Naive thymus-derived CD4-positive, alpha-beta T cell (primary cell): ENCODE measurements at places on chromosomes 13 and 19. TPM values are rescaled to one million over a fixed set of nuclear protein-coding genes. Genes with fewer than 3 reads are reported as not detected.

The LRFN3 gene
- polyA plus RNA-seq: 1.2 TPM

DNA sequence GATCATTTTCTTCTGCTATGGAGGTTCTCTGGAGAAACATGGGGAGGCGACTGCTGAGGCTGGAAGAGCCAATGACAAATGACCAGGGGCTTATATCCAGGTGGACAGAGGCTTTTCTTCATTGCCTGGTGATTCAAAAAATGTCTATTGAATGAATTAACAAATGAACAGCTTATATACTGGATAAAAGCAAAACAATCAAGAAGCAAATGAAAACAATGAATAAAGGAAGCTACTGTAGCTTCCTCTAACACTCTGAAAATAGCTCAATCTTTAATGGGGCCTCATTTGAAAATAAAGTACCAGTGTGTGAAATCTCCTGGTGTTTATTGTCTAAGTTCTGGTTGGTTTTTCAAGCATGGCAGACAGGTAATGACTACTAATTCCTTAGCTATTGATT, 167.5 kb upstream of the TMTC4 start:
- no peaks in the 10 kb centered on the region for H3K36me3 ChIP-seq
- DNase-seq: no peak
- H3K4me1 ChIP-seq: no peaks in the 10 kb centered on the region
- H3K27me3 ChIP-seq: no peaks in the 10 kb centered on the region

DNA sequence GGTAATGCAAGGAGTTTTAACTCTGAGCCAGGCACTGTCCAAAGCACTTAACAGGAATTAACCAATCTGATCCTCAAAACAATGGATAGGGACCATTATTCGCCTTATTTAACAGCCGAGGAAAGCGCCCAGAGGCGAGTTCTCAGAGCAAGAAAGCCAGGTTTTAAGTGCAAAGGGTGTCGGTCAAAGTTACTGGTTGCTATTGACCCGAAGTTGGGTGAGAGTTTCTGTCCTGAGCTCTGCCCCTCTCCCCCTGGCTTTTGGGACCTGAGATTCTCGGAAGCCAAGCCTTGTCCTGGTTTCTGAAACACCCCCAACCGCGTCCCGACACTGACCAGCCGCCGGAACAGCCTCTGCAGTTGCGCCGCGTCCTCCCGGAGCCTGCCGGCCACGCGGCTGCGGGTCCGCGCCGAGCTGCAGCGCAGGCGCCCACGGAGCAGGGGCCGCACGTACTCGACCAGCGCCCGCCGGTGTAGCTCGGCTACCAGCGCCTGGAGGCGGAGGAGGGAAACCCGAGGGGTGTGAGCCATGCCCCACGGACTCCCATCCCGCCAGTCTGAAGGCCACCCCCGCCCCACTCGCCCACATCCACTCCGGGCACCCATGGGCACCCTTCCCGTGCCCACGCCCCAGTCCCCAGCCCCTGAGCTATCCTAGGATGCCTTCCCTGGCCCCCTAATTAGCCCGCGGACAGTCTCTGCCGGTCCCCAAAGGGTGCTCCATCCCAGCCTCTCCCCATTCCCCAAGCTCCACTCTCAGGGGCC, 27.8 kb downstream of the EXOC3L2 start:
- H3K27me3 ChIP-seq: no peaks in the 10 kb centered on the region
- DNase-seq: no peak
- no peak overlapping the region for H3K27ac ChIP-seq

- no peaks in the 10 kb centered on the region for H3K27me3 ChIP-seq
- DNase-seq: no peak
- peak overlapping the region; percentile 63 for H3K4me3 ChIP-seq
- peak overlapping the region; percentile 97 for H3K27ac ChIP-seq
Measured at GRCh38 chr13:41461527-41462139, 4.3 kb downstream of the RGCC start.

- no peak overlapping the region for H3K27ac ChIP-seq
- no peak overlapping the region for H3K4me3 ChIP-seq
- H3K27me3 ChIP-seq: no peaks in the 10 kb centered on the region
- DNase-seq: no peak
- peaks cover 50% of the 10 kb centered on the region for H3K4me1 ChIP-seq
- H3K36me3 ChIP-seq: no peaks in the 10 kb centered on the region
Measured at GRCh38 chr19:19594381-19594780, 24.1 kb downstream of the PBX4 start.

DNA sequence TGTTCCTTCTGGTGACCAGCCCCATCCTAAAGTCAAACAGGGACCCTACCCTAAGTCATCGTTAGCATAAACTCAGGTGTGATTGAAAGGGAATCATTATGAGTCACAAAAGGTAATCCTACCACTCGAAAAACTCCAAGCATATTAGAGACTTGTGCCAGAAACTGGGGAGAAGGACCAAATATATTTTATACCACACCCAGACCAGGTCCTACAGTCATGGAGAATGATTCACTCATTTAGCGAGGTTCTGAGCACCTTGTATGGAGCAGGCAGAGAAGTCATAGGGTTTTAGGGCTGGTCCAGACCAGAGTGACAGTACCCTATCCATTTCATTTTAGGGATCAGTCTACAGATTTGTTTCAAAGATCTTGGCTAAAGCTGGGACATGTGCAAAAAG, 149.5 kb downstream of the SLC7A1 start:
- no peaks in the 10 kb centered on the region for H3K4me1 ChIP-seq
- no peaks in the 10 kb centered on the region for H3K27me3 ChIP-seq
- no peak for DNase-seq
- H3K4me3 ChIP-seq: no peak overlapping the region

DNA sequence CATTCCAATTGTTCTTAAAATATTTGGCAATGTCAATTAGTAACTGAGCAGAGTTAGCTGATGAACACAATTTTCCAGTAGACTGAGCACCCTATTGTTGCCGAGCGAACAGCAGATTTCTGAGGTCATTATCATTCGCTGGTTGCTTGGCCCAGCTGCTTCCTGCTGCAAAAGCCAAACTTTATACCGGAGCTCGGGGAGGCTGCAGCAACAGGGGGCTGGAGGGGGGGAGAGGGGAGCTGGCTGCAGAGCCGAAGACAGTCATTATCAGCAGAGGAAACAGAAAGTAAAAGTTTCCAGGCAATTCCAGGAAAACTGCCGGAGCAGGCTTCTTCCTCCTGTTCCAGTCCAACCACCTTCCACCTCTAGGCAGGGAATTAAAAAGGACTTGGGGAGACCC, 77.9 kb downstream of the ZNF536 start:
- H3K4me1 ChIP-seq: no peaks in the 10 kb centered on the region
- no peak overlapping the region for H3K27ac ChIP-seq
- H3K36me3 ChIP-seq: no peaks in the 10 kb centered on the region
- H3K27me3 ChIP-seq: no peaks in the 10 kb centered on the region
- DNase-seq: no peak

- H3K4me1 ChIP-seq: no peaks in the 10 kb centered on the region
- DNase-seq: no peak
- H3K4me3 ChIP-seq: no peak overlapping the region
Measured at GRCh38 chr13:77544758-77545338, 9.3 kb downstream of the SCEL start.

DNA sequence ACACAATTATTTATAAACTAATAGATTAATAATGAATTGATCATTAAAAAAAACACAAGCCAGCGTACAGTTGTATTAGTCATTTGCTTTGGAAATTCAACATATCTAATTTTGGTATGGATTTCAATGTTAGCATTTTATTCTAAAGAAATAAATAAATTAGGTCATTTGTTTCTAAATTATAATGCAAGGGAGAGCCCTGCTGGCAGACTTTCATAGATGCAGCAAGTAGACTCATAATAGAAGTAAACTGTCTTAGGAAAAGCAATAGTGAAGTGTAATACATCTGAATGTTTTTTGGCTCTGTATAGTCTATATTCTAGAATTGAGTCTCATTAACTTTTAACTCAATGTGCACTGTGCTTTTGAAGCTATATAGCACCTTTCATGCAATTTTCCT, 982.4 kb upstream of the MIR17HG start:
- no peak overlapping the region for H3K4me3 ChIP-seq
- H3K36me3 ChIP-seq: no peaks in the 10 kb centered on the region
- H3K27ac ChIP-seq: no peak overlapping the region

DNA sequence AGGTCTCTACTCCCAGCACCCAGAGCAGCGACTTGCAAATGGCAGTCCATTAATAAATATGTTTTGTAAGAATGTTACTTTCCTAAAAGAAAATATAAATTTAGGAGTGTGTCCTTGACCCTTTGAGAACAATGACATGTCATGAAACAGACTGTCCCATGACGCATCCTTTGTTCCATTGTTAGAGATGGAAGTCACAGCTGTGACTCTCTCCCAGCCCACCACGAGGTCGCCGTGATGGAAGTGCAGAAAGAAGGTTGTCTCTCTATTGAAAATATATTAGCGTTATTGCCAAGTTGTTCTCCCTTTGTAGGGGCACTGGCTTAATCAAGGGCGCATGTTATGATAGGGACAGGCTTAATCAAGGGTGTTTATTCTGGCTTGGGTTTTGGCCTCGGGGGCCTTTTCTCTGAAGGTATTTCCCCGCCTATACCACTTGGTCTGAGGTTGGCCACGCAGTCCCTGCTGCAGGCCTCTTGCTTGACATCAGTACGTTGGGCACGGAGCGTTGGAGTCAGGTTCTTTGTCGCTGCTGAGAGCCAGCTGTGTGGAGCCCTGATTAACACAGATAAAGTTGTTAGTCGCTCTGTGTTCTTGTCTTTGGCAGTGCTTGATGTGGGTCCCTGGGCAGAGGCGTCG, 126.7 kb upstream of the ZNF536 start:
- no peak overlapping the region for H3K4me3 ChIP-seq
- DNase-seq: no peak
- H3K27ac ChIP-seq: no peak overlapping the region
- H3K36me3 ChIP-seq: no peaks in the 10 kb centered on the region
- no peaks in the 10 kb centered on the region for H3K4me1 ChIP-seq

DNA sequence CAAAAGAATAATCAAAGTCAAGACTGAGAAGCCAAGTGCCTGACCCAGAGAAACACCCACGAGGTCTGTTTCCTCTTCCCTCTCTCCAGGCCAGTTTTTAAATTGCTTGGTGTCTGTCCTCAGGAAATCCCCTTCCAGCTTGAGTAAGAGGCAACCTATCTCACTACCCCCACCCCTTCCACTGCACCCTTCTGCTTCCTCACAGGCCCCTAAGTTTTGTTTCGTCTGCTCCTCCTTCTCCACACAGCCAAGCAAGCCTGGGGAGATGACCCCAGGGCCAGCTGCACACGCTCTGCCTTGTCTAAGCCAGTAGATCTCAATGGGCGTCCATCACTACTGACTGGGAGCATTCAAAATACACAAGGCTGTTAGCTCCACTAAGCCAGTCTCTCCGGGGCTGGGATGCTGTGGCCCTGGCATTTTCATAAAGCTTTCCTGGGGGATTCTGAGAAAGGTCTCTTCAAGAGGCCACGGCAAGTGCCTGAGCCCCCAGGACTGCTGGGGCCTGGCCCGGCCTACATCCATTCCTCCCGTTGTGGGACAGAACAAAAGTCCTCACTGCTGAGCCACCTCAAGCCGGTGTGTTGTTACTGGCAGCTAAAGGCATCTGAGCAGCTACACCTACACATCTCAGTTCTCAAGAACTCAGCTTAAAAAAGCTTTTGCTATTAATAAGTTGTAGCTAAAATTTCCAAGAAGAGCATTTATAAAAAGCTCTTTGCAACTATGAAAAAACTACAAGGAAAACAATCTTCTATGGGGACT, 14.9 kb upstream of the IL4I1 start:
- H3K27me3 ChIP-seq: no peaks in the 10 kb centered on the region
- H3K36me3 ChIP-seq: no peaks in the 10 kb centered on the region
- H3K4me1 ChIP-seq: no peaks in the 10 kb centered on the region

GRCh38 chr13:31859571-31859970, 120.2 kb downstream of the RXFP2 start:
- no peaks in the 10 kb centered on the region for H3K4me1 ChIP-seq
- H3K27ac ChIP-seq: no peak overlapping the region
- H3K27me3 ChIP-seq: no peaks in the 10 kb centered on the region
- no peaks in the 10 kb centered on the region for H3K36me3 ChIP-seq
- H3K4me3 ChIP-seq: no peak overlapping the region
- DNase-seq: no peak

GRCh38 chr13:77715233-77715891, 17.9 kb downstream of the SLAIN1 start:
- DNase-seq: no peak
- no peak overlapping the region for H3K4me3 ChIP-seq
- no peaks in the 10 kb centered on the region for H3K36me3 ChIP-seq
- no peak overlapping the region for H3K27ac ChIP-seq
- no peaks in the 10 kb centered on the region for H3K4me1 ChIP-seq

DNA sequence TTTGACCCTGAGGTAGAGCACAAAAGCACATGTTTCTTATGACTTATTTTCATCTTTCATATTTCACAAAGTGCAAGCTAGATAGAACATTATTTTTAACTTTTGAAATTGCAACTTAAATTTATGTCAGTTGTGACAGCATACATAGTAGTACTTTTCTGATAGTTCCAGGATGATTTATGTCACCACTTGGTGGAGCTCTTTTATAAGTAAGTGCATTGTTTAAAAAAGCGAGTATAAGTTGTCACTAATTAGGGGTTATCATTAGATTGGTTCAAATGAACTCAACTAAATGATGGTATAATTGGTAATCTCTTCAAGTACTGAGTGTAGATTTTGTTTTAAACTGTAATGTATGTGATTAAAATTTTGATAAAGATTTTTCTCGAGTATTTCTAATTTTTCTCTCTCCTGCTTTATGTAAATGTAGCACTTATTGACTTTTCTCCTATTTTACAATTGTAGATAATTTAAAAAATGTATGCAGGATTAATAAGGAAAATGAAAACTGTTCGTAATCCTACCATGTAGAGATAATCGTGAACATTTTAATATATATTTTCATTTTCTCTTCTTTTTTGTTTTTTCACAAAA, 31.1 kb downstream of the RB1 start:
- H3K36me3 ChIP-seq: no peaks in the 10 kb centered on the region
- H3K4me3 ChIP-seq: no peak overlapping the region
- no peaks in the 10 kb centered on the region for H3K27me3 ChIP-seq
- DNase-seq: peak; percentile 44

DNA sequence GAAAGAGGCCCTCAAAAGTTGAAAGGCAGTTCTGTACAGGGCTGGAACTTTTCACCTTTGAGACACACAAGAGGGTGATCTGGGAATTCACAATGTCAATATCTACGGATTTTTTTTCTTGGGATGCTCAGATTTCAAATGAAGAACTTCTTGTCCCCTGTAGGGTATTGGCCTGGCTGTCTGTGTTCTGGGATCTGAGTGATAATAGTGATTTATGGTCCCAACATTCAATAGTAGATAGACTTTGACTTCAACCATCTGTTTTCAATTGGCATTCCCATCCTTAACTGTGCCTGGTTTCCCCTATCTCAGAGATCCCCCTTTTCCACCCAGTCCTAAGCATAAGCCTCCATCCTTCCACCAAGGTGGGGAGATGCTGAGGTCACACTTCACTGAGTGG, 274.1 kb downstream of the COG6 start:
- H3K27me3 ChIP-seq: no peaks in the 10 kb centered on the region
- H3K4me3 ChIP-seq: no peak overlapping the region
- no peaks in the 10 kb centered on the region for H3K36me3 ChIP-seq
- H3K27ac ChIP-seq: no peak overlapping the region
- no peaks in the 10 kb centered on the region for H3K4me1 ChIP-seq

- H3K36me3 ChIP-seq: no peaks in the 10 kb centered on the region
- H3K4me1 ChIP-seq: peaks cover 17% of the 10 kb centered on the region
- H3K4me3 ChIP-seq: no peak overlapping the region
- H3K27me3 ChIP-seq: peaks cover 2% of the 10 kb centered on the region
- peak overlapping the region; percentile 38 for H3K27ac ChIP-seq
Measured at GRCh38 chr19:996051-996838, 4.0 kb upstream of the GRIN3B start.

- H3K4me3 ChIP-seq: peak overlapping the region; percentile 83
- H3K4me1 ChIP-seq: peaks cover 28% of the 10 kb centered on the region
- H3K27me3 ChIP-seq: no peaks in the 10 kb centered on the region
- peaks cover 4% of the 10 kb centered on the region for H3K36me3 ChIP-seq
- H3K27ac ChIP-seq: peak overlapping the region; percentile 83
- DNase-seq: no peak
Measured at GRCh38 chr19:45179072-45179891, 698 bp downstream of the BLOC1S3 start.
